ENCODE measurements at places on chromosomes 16 and 17.

DNA sequence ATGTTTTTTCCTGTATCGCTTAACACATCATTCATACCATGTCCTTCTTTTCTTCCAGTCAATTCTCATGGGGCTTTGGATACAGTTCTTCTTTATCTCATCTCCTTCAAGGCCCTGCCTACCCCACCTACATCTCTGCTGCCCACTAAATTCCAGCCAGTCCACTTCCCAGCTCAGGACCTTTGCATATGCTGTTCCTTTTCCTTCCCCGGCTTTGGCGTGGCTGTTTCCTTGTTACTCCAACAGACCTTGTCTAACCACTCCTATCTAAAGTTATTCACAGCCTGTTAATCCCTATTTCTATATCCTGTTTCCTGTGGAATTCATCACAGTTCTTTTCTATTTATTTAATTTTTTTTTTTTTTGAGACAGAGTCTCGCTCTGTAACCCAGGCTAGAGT lies 6.6 kb upstream of the STAT3 start:
- no peak for DNase-seq

DNA sequence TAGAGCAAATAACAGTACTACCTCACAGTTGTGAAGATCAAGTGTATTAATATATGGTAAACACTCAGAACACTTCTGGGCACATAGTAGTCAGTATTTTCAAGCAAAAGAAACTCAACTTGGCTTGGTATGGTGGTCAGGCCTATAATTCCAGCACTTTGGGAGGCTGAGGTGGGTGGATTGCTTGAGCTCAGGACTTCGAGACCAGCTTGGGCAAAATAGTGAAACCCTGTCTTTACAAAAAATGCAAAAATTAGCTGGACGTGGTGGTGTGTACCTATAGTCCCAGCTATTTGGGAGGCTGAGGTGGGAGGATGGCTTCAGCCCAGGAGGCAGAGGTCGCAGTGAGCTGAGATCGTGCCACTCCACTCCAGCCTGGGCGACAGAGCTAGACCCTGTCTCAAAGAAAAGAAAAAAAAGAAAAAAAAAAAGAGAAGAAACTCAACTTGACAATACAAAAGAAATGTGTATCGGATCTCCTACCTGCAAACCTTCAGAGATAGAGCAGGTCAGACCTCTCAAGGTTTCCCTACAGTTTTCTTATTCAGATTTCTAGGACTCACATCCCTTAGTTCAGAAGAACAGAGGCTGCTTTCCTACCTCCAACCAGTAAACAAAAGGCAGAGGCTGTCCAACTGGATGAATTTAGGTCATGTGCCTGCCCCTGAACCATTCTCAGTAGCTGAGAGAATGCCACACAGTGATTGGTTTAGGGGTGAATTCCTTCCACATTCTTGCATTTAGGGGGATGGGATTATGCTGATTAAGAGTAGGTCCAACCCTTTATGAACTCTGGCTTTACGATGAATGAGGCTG lies 1.7 kb upstream of the KPNA2 start:
- DNase-seq, result no peak

- DNase-seq, result no peak
These were observed 34.3 kb downstream of the NLRC5 start for GRCh38 chr16:57023541-57024249.

DNA sequence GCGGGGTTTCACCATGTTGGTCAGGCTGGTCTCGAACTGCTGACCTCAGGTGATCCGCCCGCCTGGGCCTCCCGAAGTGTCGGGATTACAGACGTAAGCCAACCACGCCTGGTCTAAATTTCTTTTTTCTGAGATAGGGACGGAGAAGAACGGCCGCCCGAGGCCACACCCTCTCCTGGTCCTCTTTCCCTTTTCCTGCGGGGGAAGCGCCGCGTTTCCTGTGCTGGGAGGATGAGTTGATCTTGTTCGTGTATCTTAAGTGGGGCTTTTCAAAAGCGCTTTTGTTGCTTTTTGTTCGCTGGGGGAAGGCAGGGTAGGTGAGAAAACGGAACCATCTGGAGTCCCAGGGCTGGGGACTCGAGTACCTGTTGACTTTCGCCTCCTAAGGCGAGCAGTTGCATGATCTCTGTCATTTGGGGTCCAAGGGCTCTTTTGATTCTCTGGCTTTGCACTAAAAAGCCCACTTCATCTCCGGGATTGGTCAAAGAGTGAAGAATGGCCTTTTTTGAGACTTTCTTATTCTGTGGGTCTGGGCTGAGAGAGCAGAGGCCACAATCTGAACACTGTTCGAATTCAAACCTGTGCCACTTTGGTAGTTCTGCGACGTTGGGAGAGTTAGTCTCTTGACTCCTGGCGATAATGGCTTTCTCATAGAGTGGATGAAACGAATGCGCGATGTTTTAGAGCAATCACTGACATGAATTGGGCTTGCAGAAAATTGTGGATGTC lies 1.3 kb downstream of the FUS start:
- DNase-seq, result no peak

DNA sequence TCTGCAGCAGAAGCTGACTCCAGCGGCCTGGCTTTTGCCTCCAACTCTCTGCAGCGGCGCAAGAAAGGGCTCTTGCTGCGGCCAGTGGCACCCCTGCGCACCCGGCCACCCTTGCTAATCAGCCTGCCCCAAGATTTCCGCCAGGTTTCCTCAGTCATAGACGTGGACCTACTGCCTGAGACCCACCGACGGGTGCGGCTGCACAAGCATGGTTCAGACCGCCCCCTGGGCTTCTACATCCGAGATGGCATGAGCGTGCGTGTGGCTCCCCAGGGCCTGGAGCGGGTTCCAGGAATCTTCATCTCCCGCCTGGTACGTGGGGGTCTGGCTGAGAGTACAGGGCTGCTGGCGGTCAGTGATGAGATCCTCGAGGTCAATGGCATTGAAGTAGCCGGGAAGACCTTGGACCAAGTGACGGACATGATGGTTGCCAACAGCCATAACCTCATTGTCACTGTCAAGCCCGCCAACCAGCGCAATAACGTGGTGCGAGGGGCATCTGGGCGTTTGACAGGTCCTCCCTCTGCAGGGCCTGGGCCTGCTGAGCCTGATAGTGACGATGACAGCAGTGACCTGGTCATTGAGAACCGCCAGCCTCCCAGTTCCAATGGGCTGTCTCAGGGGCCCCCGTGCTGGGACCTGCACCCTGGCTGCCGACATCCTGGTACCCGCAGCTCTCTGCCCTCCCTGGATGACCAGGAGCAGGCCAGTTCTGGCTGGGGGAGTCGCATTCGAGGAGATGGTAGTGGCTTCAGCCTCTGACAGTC lies 1.3 kb downstream of the PARD6A start:
- DNase-seq, result no peak

GRCh38 chr17:55308613-55309391 lies 44.0 kb downstream of the HLF start:
- no peak for DNase-seq

All from GM04503 (cell line).